ENCODE measurements at places on chromosomes 12 and 14.
A peak's percentile ranks its signal among the peaks of the same experiment; 100 is the strongest.

DNA sequence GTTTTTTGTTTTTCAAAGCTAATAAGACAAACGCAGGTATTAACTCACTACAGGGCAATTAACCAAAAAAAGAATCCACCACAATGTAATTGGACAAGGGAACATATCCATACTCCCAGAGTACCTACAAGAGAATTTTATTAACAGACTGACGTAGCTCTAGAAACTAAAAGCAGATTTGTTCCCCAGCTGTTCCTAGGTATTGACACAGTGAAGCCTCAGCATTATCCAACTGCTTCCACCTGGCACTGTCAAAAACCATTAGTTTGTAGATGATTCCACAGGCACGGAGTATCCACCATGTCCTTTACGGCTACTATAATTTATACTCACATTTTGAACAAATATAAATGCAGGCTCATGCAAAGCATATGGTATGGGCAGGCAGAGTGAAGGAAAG lies 22.3 kb downstream of the PPM1H start:
- DNase-seq: no peak

GRCh38 chr14:23831596-23831995 lies 122.0 kb upstream of the DHRS4 start:
- DNase-seq: no peak

DNA sequence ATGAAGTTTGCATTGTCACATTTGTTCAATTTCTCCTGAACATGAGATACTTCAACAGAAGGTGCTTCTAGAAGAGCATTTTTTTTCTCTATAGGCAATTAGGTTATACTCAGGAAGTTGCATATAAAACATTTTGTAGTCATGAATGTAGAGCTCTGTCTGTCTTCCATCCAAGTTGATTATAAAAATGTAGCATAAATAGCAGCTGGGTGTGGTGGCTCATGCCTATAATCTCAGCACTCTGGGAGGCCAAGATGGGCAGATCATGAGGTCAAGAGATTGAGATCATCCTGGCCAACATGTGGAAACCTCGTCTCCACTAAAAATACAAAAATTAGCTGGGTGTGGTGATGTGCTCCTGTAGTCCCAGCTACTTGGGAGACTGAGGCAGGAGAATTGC lies 39.5 kb upstream of the STXBP6 start:
- DNase-seq: no peak

GRCh38 chr14:104687601-104688504 lies 1.6 kb upstream of the INF2 start:
- DNase-seq: no peak

GRCh38 chr12:117294189-117294603 lies 67.2 kb downstream of the NOS1 start:
- no peak for DNase-seq

DNA sequence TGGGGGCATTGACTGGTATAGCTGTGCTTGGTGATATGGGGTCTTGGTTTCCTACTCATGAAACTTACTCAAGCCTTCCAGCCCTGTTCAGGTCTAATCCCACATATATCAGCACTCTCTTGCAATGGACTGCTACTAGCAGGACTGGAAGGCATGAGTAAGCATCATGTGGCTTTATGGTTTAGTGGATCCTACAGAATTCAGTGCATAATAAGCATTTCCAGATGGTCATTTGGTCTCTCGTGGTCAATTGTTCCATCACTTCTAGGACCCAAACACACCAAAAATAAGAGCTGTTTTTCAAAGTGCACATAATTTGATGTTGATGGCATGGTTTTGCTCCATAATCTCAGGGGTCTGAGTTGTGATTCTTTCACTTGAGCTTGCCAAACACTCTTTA lies 114.4 kb downstream of the LMNTD1 start:
- DNase-seq: no peak

- DNase-seq: no peak
Measured at GRCh38 chr14:95885866-95886265, 9.2 kb downstream of the TUNAR start.

- DNase-seq: no peak
Measured at GRCh38 chr12:123269395-123269892, 2.2 kb downstream of the CDK2AP1 start.

DNA sequence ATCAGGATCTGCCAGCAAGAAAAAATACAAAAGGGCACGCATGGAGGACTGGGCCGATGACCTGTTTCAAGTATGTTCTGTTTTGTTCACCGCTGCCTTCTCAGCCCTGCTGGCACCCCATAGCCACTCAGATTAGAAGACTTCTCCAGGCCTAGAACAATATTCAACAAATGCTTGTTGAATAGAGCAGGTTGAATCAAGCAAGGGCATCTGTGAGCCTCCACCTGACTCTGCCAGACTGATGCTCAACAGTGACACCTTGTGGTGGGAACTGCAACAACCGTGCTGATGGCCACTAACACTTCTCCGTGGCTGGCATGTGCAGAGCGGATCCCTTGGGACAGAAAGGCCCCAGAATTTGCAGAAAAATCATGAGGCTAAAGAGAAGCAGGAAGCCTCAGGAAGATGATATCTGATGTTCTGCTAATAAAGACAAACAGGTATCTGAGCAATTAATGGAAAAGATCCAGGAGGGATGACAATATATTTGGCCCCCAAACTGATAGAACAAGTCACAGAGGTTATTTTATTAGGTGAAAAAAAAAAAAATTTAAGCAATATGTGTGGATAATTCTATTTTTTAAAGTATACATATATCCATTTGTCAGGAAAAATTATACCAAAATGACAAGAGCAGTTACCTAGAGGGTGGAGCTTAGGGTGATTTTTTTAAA lies 114.3 kb downstream of the KSR2 start:
- peak; percentile 19 for DNase-seq

GRCh38 chr14:61564618-61565091 lies 130.7 kb upstream of the HIF1A start:
- DNase-seq: no peak

DNA sequence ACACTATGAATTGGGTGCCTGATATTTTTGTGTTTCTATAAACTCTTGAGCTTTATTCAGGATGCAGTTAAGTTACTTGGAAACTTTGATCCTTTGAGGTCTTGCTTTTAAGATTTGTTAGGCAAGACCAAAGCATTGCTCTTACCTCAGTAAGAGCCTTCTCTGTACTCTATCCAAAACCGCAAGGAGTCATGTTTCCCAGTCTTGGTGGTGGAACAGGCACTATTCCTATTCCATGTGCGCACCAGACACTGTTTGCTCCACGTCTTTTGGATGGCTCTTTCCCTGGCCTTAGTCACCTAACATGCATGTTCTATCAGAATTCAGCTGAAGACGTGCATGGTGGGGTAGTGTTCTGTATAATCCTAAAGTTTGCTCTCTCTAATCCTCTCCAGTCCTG lies 23.5 kb downstream of the CSRP2 start:
- DNase-seq: no peak

GRCh38 chr12:80709811-80710726 lies 2.6 kb downstream of the MYF6 start:
- DNase-seq: no peak

DNA sequence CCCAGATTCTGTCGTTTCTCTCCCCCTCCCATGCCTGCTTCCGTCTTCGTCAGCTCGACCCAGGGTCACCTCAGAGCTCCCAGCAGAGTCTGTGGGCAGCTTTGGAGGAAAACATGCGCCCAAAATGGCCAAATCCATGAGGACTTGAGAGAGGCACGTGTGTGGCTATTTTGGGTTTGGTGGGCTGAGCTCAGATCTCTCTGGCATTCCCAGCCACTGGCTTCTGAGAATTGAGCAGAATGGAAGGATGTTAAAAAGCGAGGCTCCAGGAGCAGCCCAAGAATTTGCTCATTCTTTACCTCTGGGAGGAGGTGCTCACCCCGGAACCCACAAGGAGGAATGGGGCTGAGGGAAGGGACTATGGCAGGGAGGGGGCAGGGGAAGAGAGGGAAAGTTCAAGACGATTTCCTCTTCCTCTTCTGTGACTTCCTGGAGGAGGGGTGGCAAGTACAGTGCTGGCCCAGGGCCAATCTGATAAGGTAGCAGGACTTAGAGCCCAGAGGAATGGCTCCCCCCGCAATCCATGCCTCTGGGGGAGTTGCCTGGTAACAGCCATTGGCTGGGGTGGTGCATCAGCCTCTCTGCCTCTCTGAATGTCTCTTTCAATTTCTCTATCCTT lies 20.1 kb downstream of the TSPAN9 start:
- DNase-seq: no peak

GRCh38 chr12:52182898-52183543 lies 8.8 kb downstream of the KRT80 start:
- DNase-seq: no peak

DNA sequence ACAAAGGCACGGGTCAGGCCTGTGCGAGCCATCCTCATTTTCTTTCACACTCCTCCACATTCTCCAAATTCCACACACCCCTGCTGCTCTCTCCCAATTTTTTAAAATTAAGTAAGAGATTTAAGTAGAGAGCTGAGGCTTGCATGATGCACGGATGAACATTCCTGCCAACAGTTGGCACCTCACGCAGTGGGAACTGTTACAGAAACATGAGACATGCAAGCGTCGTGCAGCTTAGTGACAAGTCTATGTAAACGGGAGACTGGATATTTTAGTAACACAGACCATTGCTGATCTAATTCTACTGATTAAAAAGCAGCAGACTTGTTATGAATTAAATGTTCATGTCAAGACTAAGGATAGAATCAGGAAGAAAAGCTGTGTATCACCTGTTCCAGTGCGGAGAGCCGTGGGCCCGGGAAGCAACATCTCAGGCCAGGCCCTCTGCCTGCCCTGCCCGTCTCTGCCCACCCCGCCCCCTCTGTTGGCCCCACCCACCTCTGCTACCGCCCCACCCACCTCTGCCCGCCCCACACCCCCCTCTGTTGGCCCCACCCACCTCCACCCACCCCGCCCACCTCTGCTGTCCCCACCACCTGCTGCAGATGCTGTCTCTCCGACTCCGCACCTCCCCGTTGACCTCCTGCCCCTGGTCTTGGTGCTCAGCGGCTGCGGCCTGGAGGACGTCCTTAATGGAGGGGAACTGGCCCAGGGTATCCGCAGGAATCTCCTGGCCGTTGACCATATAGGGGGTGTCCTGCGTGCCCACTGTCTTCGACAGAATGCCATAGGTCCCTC lies 21.2 kb downstream of the GOLGA3 start:
- no peak for DNase-seq

DNA sequence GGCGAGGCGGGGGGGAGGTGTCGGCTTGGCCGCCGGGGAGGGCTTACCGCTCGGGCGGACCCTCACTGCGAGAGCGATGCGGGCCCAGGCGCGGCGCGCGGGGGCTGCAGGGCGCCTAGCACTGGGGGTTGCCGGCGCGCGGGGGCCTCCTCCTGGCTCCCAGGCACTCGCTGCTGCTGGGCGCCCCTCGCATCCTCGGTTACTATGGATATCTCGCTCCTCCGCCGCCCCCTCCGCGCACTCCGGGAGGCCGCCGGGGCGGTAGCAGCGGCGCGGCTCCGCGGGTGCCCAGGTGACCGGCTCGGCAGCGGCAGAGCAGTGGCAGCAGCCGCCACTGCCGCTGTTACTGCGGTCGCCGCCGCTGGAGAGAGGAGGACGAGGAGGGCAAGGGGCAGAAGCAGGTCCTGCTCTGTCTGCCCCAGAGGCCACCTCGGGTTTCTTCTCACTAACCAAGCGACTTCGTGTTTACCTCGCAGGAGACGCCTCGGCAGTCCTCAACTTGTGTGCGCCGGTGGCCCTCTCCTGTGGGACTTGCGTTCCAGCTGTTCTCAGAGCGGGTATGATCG lies 250.1 kb downstream of the APAF1 start:
- DNase-seq: peak; percentile 47
